ENCODE measurements at places on chromosomes 5 and 9.

GRCh38 chr5:173093606-173094005 lies 37.5 kb downstream of the CREBRF start:
- DNase-seq = no peak

GRCh38 chr5:173740400-173740799 lies 124.0 kb upstream of the BOD1 start:
- DNase-seq = no peak

- DNase-seq = no peak
Observed at GRCh38 chr5:84384604-84385575, at the start of gene EDIL3. EDIL3 (minus strand) TSS chr5:84384880; CDS start chr5:84384374, 506 bp downstream.

DNA sequence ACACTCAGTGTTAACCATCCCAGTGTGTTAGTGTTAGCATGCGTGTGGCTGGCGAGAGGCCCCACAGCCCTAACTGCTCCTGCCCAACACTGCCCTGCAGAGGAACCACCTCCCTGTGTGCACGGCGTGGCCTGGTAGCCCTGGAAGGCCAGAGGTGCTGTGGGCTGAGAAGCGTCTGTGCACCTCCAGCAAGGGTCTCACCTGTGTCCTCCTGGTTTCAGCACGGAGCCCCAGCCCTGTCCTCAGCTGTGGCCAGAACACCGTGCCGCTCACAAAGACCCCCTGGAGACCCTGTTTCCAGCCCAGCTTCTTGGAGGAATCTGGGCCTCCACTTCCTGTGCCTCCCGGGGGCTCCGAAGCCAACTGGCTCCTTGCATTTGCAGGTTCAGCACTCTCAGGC lies 56.1 kb upstream of the NRARP start:
- DNase-seq = no peak

- no peak for DNase-seq
Observed at GRCh38 chr5:172371684-172372083, 82.6 kb downstream of the SH3PXD2B start.

GRCh38 chr5:54455413-54456157 lies at the start of gene HSPB3:
HSPB3 (plus strand) TSS chr5:54455699; CDS start chr5:54455790, 91 bp downstream.
- DNase-seq = no peak

Measured in CD4-positive, alpha-beta memory T cell (primary cell).